ENCODE measurements at places on chromosomes 5 and 9.

DNA sequence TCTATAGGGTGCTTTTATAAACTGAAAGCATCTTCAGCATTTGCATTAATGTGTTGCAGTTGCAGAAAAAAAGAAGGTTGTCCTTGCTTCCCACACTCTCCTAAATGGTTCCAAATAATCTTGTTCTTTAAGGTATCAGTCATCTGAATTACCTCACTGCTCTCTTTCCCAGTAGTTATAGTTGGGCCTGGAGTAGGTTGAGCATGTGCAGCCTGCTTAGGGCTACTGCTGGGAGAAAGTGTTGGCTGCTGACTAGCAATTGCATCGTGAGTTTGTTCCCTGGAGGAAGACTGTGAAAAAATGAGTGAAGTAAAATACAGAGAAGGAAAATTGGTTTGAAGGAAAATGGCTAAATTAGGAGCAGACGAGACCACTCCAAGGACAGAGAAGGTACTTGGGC, 74.5 kb downstream of the PRR16 start:
- DNase-seq = no peak

GRCh38 chr5:96817506-96817905, 9.8 kb upstream of the ERAP1 start:
- DNase-seq = no peak

GRCh38 chr9:129252937-129253802, 75.1 kb upstream of the IER5L start:
- no peak for DNase-seq

DNA sequence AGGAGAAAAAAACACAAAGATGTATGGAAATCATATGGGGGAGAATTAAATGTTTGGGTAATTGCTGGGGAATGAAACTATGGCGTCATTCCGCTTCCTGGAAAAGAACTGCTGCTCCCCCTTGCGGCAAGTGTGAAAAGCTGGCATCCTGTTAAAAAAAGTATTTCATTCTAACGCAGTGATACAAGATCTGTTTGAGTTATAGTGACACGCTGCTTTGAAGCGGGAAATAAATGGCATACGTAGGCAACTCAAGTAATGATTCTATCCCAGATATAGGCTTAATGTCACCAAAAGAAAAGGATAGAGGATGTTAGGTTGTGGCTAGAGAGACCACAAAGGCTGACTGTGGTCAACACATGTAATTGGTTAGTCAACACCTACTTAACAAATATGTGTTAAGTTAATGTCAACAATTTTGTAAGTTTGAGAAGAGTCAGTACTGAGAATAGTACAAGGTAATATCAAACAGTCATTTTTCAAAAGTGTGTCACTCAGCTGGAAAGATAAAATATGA, 70.2 kb upstream of the ALDH1A1 start:
- peak; percentile 87 for DNase-seq

DNA sequence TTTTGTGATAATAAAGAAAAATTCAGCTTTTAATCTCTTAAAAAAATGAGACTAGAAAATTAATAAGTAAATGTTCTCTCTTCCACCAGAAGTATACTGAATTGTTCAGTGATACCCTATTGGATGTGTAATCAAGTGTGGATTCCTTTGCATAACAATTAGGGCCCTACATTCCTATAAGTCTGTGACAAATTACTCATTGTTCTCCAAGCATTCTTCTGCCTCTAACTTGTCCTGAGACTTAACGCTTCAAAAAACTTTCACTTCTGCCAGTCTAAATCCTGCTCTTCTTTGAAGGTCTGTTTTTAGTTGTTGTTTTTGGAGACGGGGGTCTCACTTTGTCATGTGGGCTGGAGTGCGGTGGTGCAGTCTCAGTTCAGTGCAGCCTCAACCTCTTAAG, 9.2 kb upstream of the DDX46 start:
- no peak for DNase-seq

GRCh38 chr9:80951675-80952074, 737.7 kb downstream of the TLE1 start:
- no peak for DNase-seq

- DNase-seq = no peak
Measured at GRCh38 chr9:1129382-1129781, 79.2 kb downstream of the DMRT2 start.

DNA sequence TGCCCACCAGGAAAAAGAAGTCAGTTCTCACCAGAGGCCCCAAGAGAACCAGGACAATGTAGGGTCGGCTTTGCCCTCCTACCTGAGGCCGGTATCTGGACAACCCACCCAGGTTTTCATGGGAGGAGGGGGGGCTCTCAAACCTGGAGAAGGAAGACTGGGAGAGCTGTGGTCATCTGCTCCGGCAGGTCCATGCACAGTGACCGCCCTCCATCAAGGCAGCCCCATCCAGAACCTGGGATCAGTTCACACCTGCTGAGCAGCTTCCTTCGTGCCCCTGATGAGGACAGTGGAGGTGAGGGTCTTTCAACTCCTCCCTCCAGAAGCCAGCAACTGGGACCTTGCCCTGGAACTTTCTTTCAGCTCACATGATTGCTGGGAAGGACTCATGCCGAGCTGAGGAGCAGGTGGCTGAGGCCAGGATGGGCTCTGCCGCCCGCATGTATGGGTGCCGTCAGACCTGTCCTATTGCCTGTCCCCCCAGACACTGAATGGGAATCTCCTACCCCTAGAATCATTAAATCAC, 20.8 kb upstream of the FIBCD1 start:
- DNase-seq = no peak

- no peak for DNase-seq
Measured at GRCh38 chr5:71011194-71011792, 13.8 kb downstream of the NAIP start.

GRCh38 chr5:60248901-60249300, 355.4 kb upstream of the PDE4D start:
- DNase-seq = peak; percentile 6

GRCh38 chr9:16708656-16709435, 161.6 kb downstream of the BNC2 start:
- peak; percentile 43 for DNase-seq

GRCh38 chr9:20642045-20642444, 19.7 kb upstream of the MLLT3 start:
- DNase-seq = no peak

GRCh38 chr9:31608416-31608815, 776.0 kb upstream of the ACO1 start:
- DNase-seq = no peak

DNA sequence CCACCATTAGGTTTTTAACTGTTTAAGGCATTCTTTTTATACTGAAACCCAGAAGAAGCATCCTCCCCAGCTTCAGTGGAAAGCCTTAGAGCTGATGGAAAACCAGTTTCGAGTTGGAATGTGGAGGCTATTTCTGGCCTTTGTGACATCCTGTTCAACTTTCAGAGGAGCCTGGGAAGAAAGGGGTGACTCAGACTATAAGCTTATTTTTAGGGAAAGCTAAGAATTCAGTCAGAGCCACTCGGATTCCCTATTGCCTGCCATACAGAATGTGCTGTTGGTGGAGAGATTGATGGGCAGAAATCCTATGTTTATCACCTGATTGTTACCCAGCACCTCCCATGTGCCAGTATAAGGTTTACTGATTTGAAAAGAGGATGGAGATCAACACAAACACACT, 19.8 kb downstream of the PALM2AKAP2 start:
- DNase-seq = no peak

DNA sequence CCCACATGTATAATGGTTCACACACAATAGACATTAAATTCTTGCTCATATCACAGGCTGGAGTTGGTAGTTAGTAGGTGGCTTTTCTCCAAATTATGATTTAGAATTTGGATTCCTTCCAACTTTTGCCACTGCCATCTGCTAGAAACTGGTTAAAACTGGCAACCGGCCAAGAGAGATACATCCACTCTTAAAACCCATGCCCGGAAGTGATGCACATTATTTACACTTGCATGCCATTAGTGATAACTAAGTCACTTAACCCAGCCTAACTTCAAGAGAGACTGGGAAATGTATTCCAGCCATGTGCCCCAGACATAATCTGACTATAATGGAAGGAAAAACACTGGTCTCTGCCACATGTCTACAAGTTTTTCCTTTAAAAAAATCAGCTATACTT, 395.7 kb upstream of the SEMA6A start:
- peak; percentile 20 for DNase-seq

GRCh38 chr9:137167747-137168572, 1.9 kb downstream of the LRRC26 start:
- peak; percentile 47 for DNase-seq

- DNase-seq = no peak
Measured at GRCh38 chr9:87865626-87866025, 17.1 kb upstream of the SPATA31E1 start.

- DNase-seq = peak; percentile 51
Measured at GRCh38 chr9:110427497-110428104, 89.9 kb upstream of the TXNDC8 start.

DNA sequence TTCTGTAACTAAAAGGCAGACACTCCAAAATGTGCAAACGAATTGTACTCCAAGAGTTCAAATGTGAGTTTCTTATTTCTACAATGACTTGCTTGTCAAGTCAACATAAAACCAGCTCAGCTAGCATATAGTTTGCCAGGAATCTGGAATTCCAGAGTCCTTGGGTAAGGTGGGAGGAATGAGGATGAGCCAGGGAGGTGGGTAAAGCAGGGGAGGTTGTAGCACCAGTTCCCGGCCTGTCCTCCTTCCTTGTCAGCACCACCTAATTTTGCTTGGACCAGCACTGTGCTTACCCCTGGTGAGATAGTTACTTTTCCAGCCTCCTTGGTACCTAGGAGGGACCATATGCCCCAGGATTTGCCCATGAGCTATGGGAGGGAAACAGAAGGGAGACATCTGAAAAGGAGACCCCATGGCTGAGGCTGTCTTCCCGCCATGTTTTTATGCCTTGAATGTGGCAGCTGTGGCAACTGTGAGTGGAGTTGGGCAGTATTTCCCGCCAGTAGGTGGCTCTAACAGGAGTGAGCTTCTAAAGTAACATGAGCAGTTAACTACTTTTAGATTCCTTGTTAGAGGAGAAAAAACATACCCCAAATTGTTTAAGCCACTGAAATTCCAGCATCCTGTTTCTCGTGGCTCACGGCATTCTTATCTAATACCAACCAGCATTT, 302.5 kb downstream of the TENT4A start:
- no peak for DNase-seq

- no peak for DNase-seq
Measured at GRCh38 chr5:78260771-78261170, 33.7 kb downstream of the AP3B1 start.

DNA sequence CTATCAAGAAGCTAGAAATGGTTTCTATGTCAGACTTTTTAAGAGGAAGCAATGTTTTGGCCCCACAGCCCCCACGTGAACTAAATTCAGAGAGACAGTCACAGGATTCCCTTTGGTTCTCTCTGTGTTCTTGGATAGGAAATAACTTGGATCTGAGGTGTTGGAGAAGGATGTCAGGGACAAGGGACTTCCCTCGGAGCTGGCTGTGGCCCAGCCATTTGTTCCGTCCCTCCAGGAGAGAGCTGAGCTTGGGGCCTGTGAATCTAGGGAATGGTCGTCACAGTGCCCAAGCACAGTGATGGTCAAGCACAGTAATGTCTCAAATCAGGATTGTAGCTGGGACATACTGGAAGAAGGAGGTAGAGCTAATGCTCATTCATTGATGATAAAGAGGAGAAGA, 2.0 kb downstream of the C7 start:
- DNase-seq = peak; percentile 72

DNA sequence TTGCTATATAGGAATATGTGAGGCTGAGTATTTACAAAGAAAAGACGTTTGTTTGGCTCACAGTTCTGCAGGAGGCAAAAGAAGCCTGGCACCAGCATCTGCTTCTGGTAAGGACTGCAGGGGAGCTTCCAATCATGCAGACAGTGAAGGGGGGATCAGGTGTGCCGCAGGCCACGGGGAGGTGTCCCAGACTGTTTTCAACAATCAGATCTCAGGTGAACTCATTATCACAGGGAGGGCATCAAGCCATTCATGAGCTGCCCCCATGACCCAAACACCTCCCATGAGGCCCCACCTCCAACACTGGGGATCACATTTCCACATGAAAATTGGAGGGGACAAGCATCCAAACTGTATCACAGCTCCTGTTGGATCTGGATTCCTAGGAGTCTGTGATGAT, 30.4 kb upstream of the TRIM14 start:
- DNase-seq = no peak

GRCh38 chr5:56328753-56329560, 95.8 kb upstream of the ANKRD55 start:
- DNase-seq = no peak

- no peak for DNase-seq
Measured at GRCh38 chr5:131534974-131535373, 100.1 kb downstream of the RAPGEF6 start.

GRCh38 chr5:54024466-54024865, 285.9 kb downstream of the ARL15 start:
- DNase-seq = no peak

- no peak for DNase-seq
Measured at GRCh38 chr9:128770286-128771030, 1.3 kb downstream of the ZER1 start.

GRCh38 chr5:122421374-122422079, 109.5 kb downstream of the SNCAIP start:
- DNase-seq = no peak

- DNase-seq = no peak
Measured at GRCh38 chr9:136119883-136120393, 1.3 kb upstream of the TMEM250 start.

DNA sequence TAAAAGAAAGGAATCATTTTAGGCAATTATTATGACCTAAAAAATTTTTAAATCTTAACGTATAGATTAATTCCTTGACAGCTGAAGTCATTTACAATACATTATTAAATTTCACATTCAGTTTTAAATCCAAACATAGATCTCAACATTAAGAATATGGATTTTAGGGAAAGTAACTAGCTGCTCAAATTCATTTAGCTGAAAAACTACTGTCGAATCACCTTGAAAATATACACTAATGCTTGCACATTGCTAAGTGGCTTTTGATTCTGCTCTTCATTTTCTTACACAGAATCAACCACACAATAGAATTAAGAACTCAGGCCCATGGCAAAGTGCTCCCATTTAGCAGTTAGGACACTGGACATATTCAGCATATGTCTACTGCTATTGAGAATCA, 454.2 kb downstream of the RAB3C start:
- no peak for DNase-seq

- DNase-seq = no peak
Measured at GRCh38 chr9:12748016-12748415, 26.8 kb upstream of the LURAP1L start.

- peak; percentile 69 for DNase-seq
Measured at GRCh38 chr9:4303006-4303405, 3.1 kb upstream of the GLIS3 start.

GRCh38 chr5:102483736-102484135, 15.1 kb downstream of the SLCO6A1 start:
- DNase-seq = no peak

DNA sequence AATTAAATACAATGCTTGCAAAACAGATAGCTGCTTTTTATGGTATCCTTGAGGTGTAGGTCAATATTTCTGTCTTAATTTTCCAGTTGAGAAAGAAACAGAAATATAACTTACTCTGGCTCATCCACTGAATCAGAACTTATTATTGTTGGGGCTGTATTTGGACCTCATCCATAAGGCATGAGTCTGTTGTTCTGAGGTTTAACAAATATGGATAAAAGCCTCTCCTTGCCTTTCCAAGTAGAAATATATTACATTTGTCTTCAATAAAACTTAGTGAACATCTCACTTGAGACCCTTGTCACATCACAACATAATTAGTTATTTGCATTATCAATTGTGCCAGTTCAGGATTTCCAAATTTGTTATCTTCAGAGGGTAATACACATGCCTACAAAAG, 525.8 kb downstream of the AGTPBP1 start:
- DNase-seq = no peak
